A375 (cell line): ENCODE measurements at places on chromosomes 3 and 15. TPM values are rescaled to one million over a fixed set of nuclear protein-coding genes. Genes with fewer than 3 reads are reported as not detected.

The ISL2 gene
- total RNA-seq: 2.5 and 2.9 TPM in 2 replicates

The GATM gene
- total RNA-seq: 1.3 and 2.5 TPM in 2 replicates

The PLCD1 gene
- total RNA-seq: 6.8 and 7.2 TPM in 2 replicates

The PLA2G4E gene
- total RNA-seq: not detected in 2 replicates

The DCUN1D1 gene
- total RNA-seq: 23.3 and 28.0 TPM in 2 replicates

The EFL1 gene
- 29.2 and 32.1 TPM in 2 replicates for total RNA-seq

The KY gene
- 0.16 TPM in 1 of 2 replicates, not detected in the other for total RNA-seq

The HIGD2B gene
- 0.11 TPM in 1 of 2 replicates, not detected in the other for total RNA-seq

The MRPS25 gene
- 34.6 and 37.0 TPM in 2 replicates for total RNA-seq

The TRIM42 gene
- not detected in 2 replicates for total RNA-seq

The PCLAF gene
- 56.8 and 59.8 TPM in 2 replicates for total RNA-seq

The ZNF385D gene
- 1.9 and 4.2 TPM in 2 replicates for total RNA-seq

The GABRR3 gene
- total RNA-seq: not detected in 2 replicates

The PRSS50 gene
- total RNA-seq: not detected in 2 replicates

The UBA5 gene
- total RNA-seq: 110 and 142 TPM in 2 replicates

The WDR72 gene
- total RNA-seq: 10.9 and 11.0 TPM in 2 replicates

The COL6A6 gene
- not detected in 2 replicates for total RNA-seq

The CCDC32 gene
- total RNA-seq: 8.9 and 10.5 TPM in 2 replicates

The TIMP4 gene
- not detected in 2 replicates for total RNA-seq

The TRPM1 gene
- not detected in 2 replicates for total RNA-seq

The LRTM1 gene
- total RNA-seq: not detected in 2 replicates

The FBLN2 gene
- 0.05 and 1.4 TPM in 2 replicates for total RNA-seq

The C15orf62 gene
- 0.49 and 0.88 TPM in 2 replicates for total RNA-seq

The STRC gene
- 0.21 TPM in 1 of 2 replicates, not detected in the other for total RNA-seq

The CHRNA3 gene
- total RNA-seq: not detected in 2 replicates

The SMCO1 gene
- not detected in 2 replicates for total RNA-seq

The CORO2B gene
- 9.2 and 10.9 TPM in 2 replicates for total RNA-seq

The SV2B gene
- total RNA-seq: 0.08 TPM in 1 of 2 replicates, not detected in the other

The CLDN11 gene
- total RNA-seq: 0.19 TPM in 1 of 2 replicates, not detected in the other

The FAM107A gene
- total RNA-seq: 0.03 TPM in 1 of 2 replicates, not detected in the other

The GHRL gene
- 0.13 and 1.8 TPM in 2 replicates for total RNA-seq

The PAQR5 gene
- 0.69 and 2.2 TPM in 2 replicates for total RNA-seq

The ALPK3 gene
- 0.23 and 0.42 TPM in 2 replicates for total RNA-seq

The CCRL2 gene
- total RNA-seq: not detected in 2 replicates

The ONECUT1 gene
- 0.08 and 0.58 TPM in 2 replicates for total RNA-seq

The MASP1 gene
- not detected in 2 replicates for total RNA-seq

The CADPS gene
- 0.03 TPM in 1 of 2 replicates, not detected in the other for total RNA-seq

The NR1I2 gene
- not detected in 2 replicates for total RNA-seq

The XCR1 gene
- not detected in 2 replicates for total RNA-seq

The NUDT16 gene
- total RNA-seq: 12.1 and 12.2 TPM in 2 replicates

The GUCA1C gene
- total RNA-seq: not detected in 2 replicates

The ANKUB1 gene
- total RNA-seq: not detected in 2 replicates

The VGLL3 gene
- total RNA-seq: 0.64 TPM in 2 replicates

The RYK gene
- 79.3 and 86.8 TPM in 2 replicates for total RNA-seq

The DIPK2A gene
- total RNA-seq: 9.4 and 16.0 TPM in 2 replicates
